CD8-positive, alpha-beta memory T cell (primary cell): ENCODE measurements at places on chromosomes 5 and 9.

DNA sequence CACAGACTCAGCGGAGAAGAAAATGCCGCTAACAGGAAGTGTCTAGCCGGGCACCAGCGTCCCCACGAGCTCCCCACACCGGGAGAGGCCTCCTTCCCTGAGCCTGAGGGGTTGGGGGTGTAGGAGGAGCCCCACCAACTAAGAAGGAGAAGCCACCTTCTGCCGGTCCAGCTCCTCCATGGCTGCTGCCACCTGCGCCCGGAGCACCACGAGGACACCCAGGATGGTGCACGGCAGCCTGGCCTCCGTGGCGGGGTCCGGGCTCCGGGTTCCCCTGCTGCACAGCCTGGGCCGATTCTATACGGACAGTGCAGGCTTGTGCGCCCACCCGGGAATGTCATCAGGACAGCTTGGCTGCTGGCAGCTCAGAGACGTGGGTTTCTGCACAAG lies 297 bp downstream of the LCN8 start:
- no peak for DNase-seq

DNA sequence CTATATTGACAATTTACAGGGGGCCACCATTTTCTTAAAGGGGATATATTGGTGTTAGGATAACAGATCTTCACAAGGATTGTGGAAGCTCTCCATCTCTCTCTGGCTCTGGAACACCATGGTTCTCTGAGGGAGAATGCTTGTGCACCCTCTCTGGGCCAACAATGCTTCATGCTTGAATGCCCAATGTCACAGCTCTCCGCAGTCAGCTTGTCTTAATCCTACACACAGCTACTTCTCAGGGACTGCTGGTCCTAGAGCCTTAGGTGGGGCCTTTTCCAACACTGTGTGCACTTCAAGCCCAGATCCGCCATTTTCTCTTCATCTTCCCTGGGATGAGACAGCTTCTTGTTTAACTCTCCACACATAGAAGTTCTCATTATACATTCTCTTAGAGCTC lies 6.9 kb upstream of the PDLIM4 start:
- DNase-seq: no peak

DNA sequence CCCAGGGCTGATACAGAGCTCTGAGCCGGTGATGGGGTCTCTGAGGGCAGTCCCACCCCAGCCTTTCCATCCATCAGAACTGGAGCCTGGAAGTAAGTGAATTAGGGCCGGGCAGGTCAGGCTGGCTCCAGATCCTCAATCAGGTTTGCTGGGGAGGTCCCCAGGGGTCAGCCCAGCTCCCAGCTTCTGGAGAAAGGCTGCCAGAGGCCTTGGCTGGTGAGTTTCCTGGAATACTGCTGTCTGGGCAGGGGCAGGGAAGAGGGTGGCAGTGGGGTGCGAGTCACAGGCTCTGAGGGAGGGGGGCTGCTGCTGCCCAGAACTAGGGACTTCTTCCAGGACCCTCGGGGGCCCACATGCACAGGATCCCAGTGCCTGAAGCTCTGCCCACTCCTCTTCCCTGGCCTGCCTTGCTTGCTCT lies 200.6 kb upstream of the MVB12B start:
- no peak for DNase-seq

- no peak for DNase-seq
These were observed 72.4 kb upstream of the CXCL14 start for GRCh38 chr5:135651156-135651555.

- no peak for DNase-seq
These were observed 151.0 kb downstream of the MYO10 start for GRCh38 chr5:16784843-16785791.

GRCh38 chr5:83281176-83281575 lies 190.4 kb upstream of the VCAN start:
- DNase-seq: no peak

- DNase-seq: no peak
These were observed 15.8 kb downstream of the ZFAND5 start for GRCh38 chr9:72349240-72349639.
